ENCODE measurements at places on chromosomes 4 and X.

DNA sequence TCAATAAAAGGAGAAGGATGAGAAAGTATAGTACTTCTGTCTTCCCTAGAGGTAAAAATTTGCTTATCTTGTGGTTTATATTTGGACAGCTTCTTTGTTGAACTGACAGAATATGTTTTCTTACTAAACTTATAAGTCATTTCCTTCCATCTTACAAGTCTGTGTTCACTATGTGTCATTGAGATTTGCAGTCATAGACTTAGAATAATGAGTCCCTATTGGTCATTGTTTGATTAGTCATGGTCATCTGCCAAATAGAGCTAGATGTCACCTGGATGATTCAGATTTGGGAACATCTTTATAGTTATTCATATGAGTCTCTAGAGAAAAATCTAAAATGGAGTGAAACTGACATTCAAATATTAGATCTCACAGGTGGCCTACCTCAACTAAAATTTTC lies 51.5 kb downstream of the SPATA18 start:
- DNase-seq: peak; percentile 11

- DNase-seq: peak; percentile 20
Measured at GRCh38 chr4:89754531-89754930, 82.4 kb downstream of the SNCA start.

- no peak for DNase-seq
Measured at GRCh38 chrX:109270580-109271484, 211.1 kb downstream of the GUCY2F start.

- DNase-seq: no peak
Measured at GRCh38 chr4:15144967-15145295, 142.7 kb downstream of the CPEB2 start.

- DNase-seq: no peak
Measured at GRCh38 chr4:139142087-139142486, 34.9 kb downstream of the ELF2 start.

- no peak for DNase-seq
Measured at GRCh38 chrX:1411326-1411725, 19.4 kb upstream of the SLC25A6 start.

DNA sequence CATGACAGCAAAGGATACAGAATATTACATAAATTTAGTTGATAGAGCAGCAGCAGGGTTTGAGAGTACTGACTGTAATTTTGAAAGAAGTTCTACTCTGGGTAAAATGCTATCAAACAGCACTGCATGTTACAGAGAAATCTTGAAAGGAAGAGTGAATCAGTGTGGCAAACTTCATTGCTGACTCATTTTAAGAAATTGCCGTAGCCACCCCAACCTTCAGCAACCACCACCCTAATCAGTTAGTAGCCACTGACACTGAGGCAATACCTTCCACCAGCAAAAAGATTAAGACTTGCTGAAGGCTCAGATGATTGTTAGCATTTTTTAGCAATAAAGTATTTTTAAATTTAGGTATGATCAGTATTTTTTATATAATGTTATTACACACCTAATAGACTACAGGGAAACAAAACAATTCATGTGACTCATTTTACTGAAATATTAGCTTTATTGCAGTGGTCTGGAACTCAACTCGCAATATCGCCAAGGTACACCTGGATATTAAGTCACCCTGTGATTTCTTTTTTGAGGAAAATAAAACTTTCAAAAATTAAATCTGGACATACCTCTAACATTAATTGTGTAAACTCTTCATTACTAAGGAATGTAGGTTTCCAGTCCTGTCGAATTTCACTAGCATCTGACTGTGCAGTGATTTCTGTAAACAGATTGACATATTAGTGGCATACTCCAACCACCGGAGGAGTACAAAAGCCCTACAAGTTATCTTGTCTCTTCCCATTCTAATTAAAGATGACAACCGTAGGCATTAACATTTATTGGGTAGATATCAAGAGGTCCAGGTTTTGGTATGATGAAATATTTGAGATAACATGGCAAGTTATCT lies 71.1 kb downstream of the CLOCK start:
- DNase-seq: peak; percentile 81
